ENCODE measurements at places on chromosomes 7 and 10.
A peak's percentile ranks its signal among the peaks of the same experiment; 100 is the strongest.

- peak; percentile 76 for DNase-seq
- no peak overlapping the region for H3K4me3 ChIP-seq
- H3K36me3 ChIP-seq: no peaks in the 10 kb centered on the region
- H3K27ac ChIP-seq: no peak overlapping the region
Observed at GRCh38 chr7:22488643-22489462, 11.1 kb downstream of the STEAP1B start.

GRCh38 chr7:101816595-101817470 lies 593 bp upstream of the CUX1 start:
- peaks cover 19% of the 10 kb centered on the region for H3K4me1 ChIP-seq
- H3K27ac ChIP-seq: no peak overlapping the region
- peak; percentile 44 for DNase-seq
- peaks cover 37% of the 10 kb centered on the region for H3K27me3 ChIP-seq
- peak overlapping the region; percentile 52 for H3K4me3 ChIP-seq
- peaks cover 1% of the 10 kb centered on the region for H3K36me3 ChIP-seq

DNA sequence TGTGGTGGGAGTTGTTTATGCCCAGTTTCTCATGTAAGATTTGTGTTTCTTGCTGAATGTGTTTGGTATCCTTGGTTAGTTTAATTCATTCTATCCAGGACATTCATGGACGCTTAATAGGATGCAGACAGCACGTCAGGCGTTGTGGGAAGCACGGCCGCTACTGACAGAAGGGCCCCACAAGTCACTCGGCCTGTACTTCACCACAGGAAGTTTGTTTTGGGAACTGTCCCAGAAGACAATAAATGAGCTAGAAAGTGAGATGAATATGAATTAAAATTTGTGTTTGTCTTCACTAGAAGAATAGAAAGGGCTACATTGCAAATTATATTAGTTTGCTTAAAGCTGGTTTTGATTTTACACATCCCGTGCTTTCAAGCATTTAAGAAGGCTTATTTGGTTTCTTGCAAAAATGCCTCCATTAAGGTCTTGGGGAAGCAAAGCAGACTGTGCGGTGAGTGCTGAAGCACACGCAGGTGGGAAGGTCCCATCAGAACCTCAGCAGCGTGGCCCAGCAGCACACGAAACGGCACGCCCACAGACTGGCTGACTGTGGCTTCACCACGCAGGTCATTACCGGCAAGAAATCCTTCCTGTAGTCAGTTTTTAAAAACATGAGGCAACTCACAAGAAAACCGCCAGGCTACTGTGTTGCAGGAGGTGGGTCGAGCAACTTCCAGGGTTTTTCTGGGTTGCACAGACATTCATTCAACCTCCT lies 74.1 kb downstream of the VIPR2 start:
- H3K27me3 ChIP-seq: peaks cover 17% of the 10 kb centered on the region
- DNase-seq: peak; percentile 40
- peak overlapping the region; percentile 7 for H3K4me3 ChIP-seq
- H3K4me1 ChIP-seq: peaks cover 38% of the 10 kb centered on the region
- H3K36me3 ChIP-seq: no peaks in the 10 kb centered on the region

- no peaks in the 10 kb centered on the region for H3K36me3 ChIP-seq
- H3K4me3 ChIP-seq: no peak overlapping the region
- no peak for DNase-seq
- H3K27me3 ChIP-seq: peaks cover 74% of the 10 kb centered on the region
- no peaks in the 10 kb centered on the region for H3K4me1 ChIP-seq
Observed at GRCh38 chr10:97075961-97076525, 109.7 kb downstream of the SLIT1 start.

DNA sequence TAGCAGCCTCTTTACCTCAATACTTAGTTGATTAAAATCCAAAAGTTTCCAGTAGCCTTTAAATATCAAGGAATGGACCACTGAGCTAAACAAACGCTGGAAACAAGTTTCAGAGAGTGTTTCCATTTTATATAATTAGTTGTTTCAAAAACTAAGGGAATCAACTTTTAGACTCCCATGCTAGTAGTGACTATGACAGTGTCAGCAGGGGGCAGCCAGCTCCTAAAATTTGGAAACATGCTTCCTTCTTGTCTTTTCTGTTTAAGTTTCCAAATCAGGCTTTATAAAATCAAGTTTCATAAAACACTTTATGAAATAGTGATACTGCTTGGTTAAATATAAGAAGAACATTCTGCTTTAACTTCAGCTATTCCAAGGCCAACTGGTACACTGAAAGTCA lies 138.2 kb upstream of the TMEM229A start:
- H3K27ac ChIP-seq: no peak overlapping the region
- no peak overlapping the region for H3K4me3 ChIP-seq
- no peaks in the 10 kb centered on the region for H3K36me3 ChIP-seq
- H3K4me1 ChIP-seq: no peaks in the 10 kb centered on the region
- no peaks in the 10 kb centered on the region for H3K27me3 ChIP-seq

DNA sequence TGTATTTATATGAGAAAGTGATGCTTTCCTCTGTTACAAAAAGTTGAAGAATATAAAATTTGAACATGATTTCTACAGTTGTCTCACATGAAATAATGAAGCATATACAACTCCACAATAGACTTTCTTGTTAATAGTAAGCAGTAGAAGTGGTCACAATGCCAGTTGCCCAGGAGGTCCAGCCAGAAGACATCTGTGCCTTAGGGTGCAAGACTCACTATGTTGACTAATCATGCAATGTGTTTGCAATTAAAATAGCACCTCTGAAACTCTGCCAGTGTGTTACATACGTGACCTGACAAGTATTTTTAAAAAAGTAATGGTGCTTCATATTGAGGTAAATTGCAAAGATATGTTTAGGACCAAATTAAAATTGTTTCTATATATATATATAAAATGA lies 547.2 kb downstream of the ETV1 start:
- no peak for DNase-seq
- no peaks in the 10 kb centered on the region for H3K27me3 ChIP-seq
- H3K27ac ChIP-seq: no peak overlapping the region
- no peaks in the 10 kb centered on the region for H3K36me3 ChIP-seq
- no peaks in the 10 kb centered on the region for H3K4me1 ChIP-seq

- H3K36me3 ChIP-seq: peaks cover 21% of the 10 kb centered on the region
- H3K4me3 ChIP-seq: no peak overlapping the region
- DNase-seq: no peak
- H3K27ac ChIP-seq: no peak overlapping the region
Observed at GRCh38 chr10:122839505-122839904, 6.2 kb downstream of the CUZD1 start.

DNA sequence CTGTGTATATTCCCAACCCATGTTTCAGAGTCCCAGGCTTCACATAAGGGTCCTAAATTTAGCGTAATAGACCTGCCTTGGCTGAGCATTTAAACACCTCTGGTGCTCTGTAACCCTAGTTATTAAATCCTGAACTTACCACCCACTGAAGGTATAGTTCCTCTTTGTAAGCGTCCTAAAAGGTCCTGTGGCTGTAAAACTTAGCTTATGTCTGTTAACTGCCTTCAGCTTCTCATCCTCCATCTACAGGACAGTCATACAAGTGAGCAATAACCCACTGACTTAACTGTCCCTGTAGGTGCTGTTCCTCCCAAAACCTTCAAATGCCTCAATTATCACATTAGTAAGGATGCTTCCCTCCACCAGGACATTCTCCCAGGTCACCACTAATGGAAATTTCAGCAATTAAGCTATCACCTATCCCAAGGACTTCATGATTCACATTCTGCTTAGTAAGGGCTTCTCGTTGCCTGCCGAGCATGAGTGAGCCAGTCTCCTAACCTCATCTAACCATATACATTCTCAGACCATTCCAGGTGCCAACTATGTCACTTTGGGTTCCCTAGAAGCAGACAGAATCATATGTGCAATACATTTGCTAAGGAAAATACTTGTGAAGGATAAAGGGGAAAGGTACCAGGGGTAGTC lies 55.8 kb downstream of the CASD1 start:
- no peak overlapping the region for H3K27ac ChIP-seq
- DNase-seq: no peak
- peaks cover 1% of the 10 kb centered on the region for H3K36me3 ChIP-seq
- H3K4me3 ChIP-seq: no peak overlapping the region
- H3K27me3 ChIP-seq: no peaks in the 10 kb centered on the region
- no peaks in the 10 kb centered on the region for H3K4me1 ChIP-seq

DNA sequence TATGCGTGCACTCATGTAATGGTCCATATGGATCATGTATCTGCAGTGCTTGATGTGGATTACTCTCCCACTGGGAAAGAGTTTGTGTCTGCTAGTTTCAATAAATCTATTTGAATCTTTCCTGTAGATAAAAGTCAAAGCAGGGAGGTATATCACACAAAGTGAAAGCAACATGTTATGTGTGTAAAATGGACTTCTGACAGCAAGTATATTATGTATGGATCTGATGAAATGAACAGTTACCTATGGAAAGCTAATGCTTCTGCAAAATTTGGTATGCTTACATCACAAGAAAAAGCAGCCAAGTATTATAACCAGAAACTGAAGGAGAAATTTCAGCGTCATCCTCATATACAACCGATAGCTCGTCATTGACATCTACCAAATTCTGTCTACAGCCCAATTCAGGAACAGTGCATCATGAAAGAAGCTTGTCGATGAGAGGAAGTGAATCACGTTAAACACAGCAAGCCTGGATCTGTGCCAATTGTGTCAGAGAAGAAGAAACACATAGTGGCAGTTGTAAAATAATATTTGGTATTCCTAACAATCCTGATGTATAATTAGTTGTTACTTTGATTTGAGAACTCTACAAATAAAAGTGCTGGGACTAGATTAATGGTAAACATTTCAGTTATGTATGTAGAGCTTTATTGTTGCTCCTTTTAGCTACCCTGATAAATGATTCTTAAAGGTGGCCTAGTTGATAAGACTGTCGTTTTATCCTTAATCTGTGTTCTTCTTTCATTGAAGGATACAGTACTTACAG lies 14.2 kb upstream of the SYPL1 start:
- H3K27me3 ChIP-seq: peaks cover 18% of the 10 kb centered on the region
- H3K4me1 ChIP-seq: peaks cover 15% of the 10 kb centered on the region
- peak; percentile 44 for DNase-seq
- H3K36me3 ChIP-seq: no peaks in the 10 kb centered on the region
- peak overlapping the region; percentile 62 for H3K4me3 ChIP-seq
- H3K27ac ChIP-seq: peak overlapping the region; percentile 78

GRCh38 chr10:94299417-94299816 lies 63.3 kb downstream of the NOC3L start:
- DNase-seq: peak; percentile 47
- no peak overlapping the region for H3K4me3 ChIP-seq
- H3K27me3 ChIP-seq: peaks cover 49% of the 10 kb centered on the region
- no peaks in the 10 kb centered on the region for H3K36me3 ChIP-seq
- H3K4me1 ChIP-seq: peaks cover 19% of the 10 kb centered on the region

- no peaks in the 10 kb centered on the region for H3K27me3 ChIP-seq
- H3K27ac ChIP-seq: no peak overlapping the region
- peak; percentile 42 for DNase-seq
- H3K4me3 ChIP-seq: no peak overlapping the region
- H3K4me1 ChIP-seq: peaks cover 40% of the 10 kb centered on the region
Observed at GRCh38 chr10:21888959-21889358, 114.6 kb downstream of the DNAJC1 start.

DNA sequence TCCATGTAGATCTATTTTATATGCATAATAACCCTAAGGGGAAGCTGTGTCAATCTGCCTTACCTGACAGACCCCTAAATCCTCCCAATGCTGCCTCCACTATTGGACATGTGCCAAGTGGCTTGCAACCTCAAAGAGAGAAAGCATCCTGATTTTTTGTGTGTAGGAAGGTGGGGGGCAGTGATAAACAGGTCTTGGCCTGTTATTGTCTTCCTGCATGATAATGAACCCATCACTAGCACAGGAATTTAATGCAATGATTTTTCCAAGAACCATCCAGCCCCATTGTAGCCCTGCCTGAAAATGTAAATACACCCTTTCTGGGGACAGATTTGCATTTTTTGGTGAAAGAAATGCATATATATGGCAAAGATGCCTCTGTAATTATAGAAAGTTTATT lies 850.2 kb downstream of the LRMDA start:
- DNase-seq: no peak
- H3K27ac ChIP-seq: no peak overlapping the region
- no peak overlapping the region for H3K4me3 ChIP-seq
- H3K36me3 ChIP-seq: no peaks in the 10 kb centered on the region
- no peaks in the 10 kb centered on the region for H3K4me1 ChIP-seq
- no peaks in the 10 kb centered on the region for H3K27me3 ChIP-seq

DNA sequence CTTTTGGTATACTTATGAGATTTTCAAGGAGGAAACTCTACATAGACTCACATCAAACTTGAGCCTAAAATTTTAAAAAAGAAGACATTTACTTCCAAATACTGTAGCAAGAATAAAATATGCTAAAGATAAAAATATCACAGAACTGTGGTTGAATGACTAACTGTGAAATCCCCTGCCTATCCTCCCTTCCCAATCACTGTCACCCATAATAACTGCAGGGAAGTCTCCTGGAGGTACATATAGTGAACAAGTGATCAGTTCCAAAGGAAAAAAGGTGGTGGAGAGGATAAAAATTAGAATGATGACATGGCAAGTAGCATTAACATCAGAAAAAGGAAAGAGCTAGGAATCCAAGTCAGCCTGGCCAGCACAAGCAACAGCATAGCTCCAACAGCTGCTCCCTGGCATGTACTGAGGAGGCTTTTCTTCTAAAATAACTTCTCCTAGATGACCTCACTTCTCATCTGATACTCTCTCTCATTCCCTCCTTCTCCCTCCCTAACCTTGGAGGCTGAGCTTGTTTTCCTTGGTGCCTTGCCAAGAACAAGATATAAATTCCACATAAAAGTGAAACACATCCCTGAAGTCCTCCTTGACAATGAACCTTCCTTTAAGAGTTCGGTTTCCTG lies 124.0 kb downstream of the IQUB start:
- no peaks in the 10 kb centered on the region for H3K27me3 ChIP-seq
- DNase-seq: no peak
- no peaks in the 10 kb centered on the region for H3K4me1 ChIP-seq
- no peaks in the 10 kb centered on the region for H3K36me3 ChIP-seq
- no peak overlapping the region for H3K4me3 ChIP-seq
- H3K27ac ChIP-seq: no peak overlapping the region

DNA sequence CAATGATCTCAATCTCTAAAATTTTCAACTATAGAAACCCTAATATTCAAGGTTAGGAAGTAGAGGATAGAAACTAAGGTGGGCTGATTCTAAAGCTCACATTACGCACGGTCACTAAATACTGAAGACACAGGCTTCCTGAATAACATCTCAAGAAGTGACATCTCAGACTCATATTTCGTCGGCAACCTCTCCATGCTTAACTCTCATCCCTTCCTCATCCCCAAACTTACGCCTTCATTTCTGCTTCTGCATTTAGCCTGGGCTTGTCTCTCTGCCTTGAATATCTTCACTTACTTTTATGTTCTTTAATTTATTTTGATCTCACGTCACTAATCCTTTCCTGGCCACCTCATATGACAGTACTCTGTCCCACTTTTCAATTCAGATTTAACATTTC lies 9.2 kb downstream of the PGAM1 start:
- no peak for DNase-seq
- peaks cover 4% of the 10 kb centered on the region for H3K4me1 ChIP-seq
- H3K27me3 ChIP-seq: no peaks in the 10 kb centered on the region
- no peak overlapping the region for H3K27ac ChIP-seq
- H3K36me3 ChIP-seq: peaks cover 53% of the 10 kb centered on the region
- no peak overlapping the region for H3K4me3 ChIP-seq

- no peak overlapping the region for H3K4me3 ChIP-seq
- H3K27ac ChIP-seq: no peak overlapping the region
- no peaks in the 10 kb centered on the region for H3K36me3 ChIP-seq
- H3K4me1 ChIP-seq: no peaks in the 10 kb centered on the region
Observed at GRCh38 chr10:65602182-65602865, 1323.5 kb upstream of the LRRTM3 start.

All from activated naive CD4-positive, alpha-beta T cell treated with anti-CD3 and anti-CD28 coated beads, Interleukin-2, amount 10 ng/mL, durations not matched to agents 7 days and 5 days (primary cell).